ENCODE measurements at places on chromosomes 11 and 22.

DNA sequence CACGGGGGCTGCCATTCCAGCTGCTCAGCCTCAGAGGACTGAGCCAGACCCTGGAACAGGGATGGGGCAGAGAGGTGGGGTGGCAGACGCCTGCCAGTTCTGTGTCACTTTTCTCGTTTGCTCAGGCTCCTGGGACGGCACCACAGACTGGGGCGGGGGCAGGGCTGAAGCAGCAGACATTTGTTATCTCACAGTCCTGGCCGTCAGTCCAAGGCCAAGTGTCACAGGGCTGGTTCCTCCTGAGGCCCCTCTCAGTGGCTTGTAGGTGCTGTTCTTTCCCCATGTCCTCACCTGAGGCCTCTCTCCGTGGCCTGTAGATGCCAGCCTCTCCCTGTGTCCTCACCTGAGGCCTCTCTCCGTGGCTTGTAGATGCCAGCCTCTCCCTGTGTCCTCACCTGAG, 24.7 kb downstream of the TPCN2 start:
- DNase-seq = no peak

GRCh38 chr11:46471943-46472661, 80.5 kb upstream of the CHRM4 start:
- no peak for DNase-seq

- DNase-seq = no peak
These were observed 1.6 kb downstream of the PDXP start for GRCh38 chr22:37659897-37660708.

DNA sequence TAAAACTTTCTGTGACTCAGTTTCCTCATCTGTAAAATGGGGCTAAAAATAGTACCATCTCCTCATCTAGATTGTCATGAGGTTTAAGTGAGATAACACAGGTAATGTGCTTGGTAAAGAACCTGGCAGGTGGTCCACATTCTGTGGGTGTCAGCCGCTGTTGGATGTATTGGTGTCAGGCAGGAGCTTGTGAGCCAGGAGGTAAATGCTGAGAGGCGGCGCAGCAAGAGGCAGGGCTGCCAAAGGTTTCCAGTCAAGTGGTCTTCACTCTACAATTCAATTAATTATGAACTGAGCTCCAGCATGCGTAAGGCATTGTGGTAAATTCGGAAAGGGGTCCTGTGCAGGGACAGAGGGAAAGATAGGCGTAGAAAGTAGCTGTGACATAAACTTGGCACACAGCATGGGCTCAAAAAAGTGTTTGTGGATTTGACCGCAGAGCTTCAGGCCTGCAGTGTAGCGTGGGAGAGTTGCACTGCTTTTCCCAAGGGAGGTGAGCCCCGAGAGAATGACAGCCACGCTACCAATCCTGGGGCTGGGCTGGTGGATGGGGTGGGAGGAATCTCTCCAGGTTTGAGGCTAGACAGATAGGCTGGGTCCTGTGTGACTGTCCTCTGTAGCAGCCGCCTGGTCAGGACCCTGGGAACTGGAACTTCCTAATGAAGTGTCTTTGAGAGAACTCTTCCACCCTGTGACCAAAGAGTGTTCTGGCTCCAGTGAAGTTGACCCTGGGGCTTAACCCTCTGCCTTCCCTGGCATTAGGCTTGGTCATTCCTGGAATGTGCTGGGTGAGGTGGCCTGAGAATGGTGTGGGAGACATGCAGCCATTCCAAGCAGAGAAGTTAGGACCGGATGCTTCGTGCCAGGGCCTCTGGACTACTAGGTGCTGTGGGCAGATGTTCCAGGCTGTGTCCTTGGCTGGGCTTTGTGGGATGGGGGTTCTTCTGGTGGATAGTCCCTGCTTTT, 122.4 kb downstream of the FEZ1 start:
- no peak for DNase-seq

DNA sequence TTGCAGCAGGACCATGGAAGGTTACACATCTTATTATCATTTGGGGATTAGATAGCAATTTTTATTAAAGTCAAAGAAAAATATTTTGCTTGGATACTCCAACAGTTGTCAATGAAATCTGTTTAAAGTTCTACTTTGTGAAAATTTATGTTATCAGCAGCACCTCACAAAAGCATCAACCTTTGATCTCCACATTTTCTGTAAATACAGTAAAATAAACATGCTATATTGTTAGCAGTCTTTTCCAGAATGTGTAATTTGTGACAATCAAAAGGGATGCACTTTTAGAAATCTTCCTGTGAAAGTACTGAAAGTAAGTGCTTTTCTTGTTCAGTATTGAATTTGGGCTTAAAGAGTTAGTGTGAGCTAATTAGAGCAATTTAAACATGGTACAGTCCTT, 4.1 kb downstream of the SLC22A25 start:
- DNase-seq = no peak

- no peak for DNase-seq
These were observed 325.3 kb upstream of the LRRC4C start for GRCh38 chr11:41784513-41785335.

- peak; percentile 55 for DNase-seq
These were observed 77.4 kb downstream of the GGTLC2 start for GRCh38 chr22:22721681-22722354.

GRCh38 chr22:17633217-17633997, 4.9 kb upstream of the ATP6V1E1 start:
- DNase-seq = peak; percentile 68

DNA sequence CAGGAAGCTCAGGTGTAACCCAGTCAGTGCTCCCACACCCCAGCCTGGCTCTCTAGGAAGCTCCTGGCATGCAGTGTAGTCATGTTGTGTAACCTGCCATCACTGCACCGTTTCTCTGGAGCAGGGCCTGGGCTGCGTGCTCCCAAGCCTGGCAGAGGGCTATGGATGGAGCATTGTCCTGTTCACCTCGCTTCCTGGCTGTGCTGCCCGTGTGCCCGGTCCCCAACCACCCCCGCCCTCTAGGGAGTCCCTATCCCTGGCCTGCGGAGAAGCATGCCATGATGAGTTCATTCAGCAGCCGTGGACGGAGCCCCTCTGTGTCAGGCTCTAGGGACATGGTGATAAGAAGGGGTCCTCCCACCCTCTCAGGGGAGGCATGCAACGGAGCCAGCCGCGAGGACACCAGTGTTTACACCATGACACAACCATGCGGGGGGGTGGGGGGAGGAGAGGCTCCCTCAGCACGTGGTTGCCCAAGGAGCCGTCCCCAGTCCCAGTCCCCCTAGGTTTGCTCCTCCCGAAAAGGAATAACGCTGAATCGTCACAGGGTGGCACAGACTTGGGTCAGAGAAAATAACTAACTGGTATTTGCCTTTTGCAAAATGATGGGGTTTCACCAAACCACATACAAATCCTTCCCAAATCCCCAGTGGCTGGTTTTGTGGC, 73.1 kb downstream of the FBLN1 start:
- DNase-seq = no peak

GRCh38 chr11:72030472-72031045, 31.9 kb downstream of the IL18BP start:
- no peak for DNase-seq

DNA sequence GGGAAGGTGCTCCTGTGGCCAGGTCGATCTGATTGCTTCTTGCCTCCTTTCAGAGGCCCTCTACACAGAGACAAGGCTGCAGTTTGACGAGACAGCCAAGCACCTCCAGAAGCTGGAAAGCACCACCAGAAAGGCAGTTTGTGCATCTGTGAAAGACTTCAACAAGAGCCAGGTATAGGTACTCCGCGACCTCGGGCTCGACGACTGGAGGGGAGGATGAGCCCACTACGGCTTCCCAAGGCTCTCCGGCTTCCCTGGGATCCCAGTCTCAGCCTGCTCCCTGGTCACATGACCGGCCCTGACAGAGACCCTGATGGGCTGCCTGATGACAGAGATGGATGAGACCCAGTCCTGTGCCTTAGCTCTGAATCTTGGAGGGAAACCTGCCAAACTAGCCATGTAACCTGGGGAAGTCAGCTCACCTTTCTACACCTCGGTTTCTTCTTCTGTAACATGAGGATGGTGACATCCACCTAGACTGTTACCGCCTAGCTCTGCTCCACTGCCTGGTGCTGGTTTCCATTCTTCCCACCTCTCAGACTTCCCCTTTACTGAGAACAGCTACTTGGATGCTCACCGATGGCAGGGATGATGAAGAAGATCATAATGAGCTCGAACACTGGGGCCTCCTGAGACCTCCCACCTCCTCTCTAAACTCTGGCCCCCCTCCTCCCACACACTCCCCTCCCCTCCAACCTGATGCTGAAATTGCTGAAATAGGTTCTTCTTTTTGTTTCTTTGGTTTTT, 8.9 kb downstream of the RIBC2 start:
- no peak for DNase-seq

- DNase-seq = no peak
These were observed 60.5 kb upstream of the MMP13 start for GRCh38 chr11:103016031-103016430.

GRCh38 chr11:45113807-45114206, 32.6 kb upstream of the PRDM11 start:
- DNase-seq = no peak

- DNase-seq = no peak
These were observed 2.9 kb downstream of the SLC16A8 start for GRCh38 chr22:38080850-38081635.

DNA sequence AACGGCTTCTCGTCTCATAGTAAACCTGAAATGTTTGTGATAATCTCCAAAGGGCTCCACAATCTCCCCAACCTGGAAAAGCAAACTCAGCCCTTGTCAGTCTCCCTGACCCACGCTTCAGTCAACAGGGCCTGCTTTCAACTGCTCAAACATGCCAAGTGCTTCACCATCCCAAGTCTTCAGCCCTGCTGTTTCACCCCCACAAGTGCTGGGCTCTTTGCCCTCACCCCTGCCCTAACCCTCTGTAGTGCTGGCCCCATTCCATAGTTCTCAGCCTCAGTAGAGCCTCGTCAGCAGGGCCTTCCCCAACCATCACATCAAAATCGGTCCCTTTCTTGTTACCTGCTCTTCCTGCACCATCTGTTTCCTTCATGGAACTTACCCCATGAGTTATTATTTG, 43.4 kb upstream of the NFRKB start:
- no peak for DNase-seq

- no peak for DNase-seq
These were observed 170.0 kb downstream of the LRRC4C start for GRCh38 chr11:41289408-41289807.

DNA sequence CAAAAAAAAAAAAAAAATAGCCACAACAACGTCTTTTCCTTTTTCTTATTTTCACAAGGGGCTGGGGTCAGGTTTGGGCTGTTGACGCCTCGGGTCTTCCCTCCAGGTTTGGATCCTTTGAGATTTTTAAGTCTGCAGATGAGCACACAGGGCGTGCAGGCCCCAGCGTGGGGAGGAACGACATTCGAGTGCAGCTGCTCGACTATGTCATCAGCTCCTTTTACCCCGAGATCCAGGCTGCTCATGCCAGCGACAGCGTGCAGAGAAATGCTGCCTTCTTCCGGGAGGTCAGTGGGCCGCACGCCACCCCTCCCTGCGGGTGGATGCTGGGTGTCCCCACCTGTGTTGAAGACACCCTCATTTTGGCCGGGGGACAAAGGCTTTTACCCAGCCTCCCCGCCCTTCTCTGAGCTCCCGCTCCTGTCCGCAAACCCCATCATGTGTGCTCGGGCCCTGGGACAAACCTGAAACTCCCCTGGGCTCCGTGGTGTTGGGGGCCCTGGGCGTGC, 7.7 kb downstream of the SELENOO start:
- no peak for DNase-seq

DNA sequence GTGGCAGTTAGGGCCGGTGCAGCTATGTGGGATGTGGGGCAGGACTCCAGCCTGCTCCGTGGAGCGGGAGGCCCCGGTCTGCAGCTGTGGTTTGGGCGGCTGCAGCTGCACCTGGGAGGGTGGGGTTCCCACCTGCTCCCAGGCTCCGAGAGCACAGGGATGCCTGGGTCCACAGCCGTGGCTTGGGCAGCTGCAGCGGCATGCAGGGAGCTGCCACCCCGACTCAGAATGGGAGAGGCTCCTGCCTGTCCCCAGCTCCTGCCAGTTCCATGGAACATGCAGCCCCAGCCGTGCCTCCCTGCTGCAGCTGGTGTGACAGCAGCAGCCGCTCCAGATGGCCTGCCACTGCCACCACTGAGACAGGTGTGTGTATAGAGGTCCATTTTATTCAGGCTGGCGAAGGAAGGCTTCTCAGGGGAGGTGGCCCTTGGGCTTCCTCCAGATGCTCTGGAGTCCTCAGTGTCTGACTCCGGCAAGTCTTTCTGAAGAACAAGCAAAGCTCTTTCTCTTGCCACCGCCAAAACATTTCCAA, 21.8 kb upstream of the UPK3A start:
- DNase-seq = no peak

DNA sequence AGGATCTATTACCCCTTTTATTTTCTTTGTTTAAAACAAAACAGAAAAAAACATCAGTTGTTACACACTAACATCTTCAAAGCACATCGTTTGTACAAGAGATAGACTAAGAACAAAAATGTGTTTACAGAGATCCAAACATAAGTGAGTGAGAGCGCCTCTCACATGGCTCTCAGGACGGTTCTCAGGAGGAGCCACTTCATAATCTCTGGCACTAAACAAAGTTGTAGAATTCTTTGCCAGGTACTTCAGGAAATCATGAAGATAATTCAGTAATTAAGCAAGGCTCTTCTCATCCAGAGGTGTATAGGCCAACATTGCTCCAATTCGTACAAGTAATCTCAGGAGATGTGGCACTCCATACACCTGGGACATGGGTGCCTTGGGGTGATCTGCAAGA, 29.8 kb downstream of the PDE3B start:
- DNase-seq = no peak

- DNase-seq = no peak
These were observed 343.2 kb downstream of the NTM start for GRCh38 chr11:131713529-131714134.

GRCh38 chr11:44728491-44728910, 1.7 kb downstream of the TSPAN18 start:
- no peak for DNase-seq

GRCh38 chr11:1930462-1930830, 10.9 kb downstream of the TNNT3 start:
- no peak for DNase-seq

- no peak for DNase-seq
These were observed 14.1 kb upstream of the TMEM121B start for GRCh38 chr22:17135153-17135760.

DNA sequence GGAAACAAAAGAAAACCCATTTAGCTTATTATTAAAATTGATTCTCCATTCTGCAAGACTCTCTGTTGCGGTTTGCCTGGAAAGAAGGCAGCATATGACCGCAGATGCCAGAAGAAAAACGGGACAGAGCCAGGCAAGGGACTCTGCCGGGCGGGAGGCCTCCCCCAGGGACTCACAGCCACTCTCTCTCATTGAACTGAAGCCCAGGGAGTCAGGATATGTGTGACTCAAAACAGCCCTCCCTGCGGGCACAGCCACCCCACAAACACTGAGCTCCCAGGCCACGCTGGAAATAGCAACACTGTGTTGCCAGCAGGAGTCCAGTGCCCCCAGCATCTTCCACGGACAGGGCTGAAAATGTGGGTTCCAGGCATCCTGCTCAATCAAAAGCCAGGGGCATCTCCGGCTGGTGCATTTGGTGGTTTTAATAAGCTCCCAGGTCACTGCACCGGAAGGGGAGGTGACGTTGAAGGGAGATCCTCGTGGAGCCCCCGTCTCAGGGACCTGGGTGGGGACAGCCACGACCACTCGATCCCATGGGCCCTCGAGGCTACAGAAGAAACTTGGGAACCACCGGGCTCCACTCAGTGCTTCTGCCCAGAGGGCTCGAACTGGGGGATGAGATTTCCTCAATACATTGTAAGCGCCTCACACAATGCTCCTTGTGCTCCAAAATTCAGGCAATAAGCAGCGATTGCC, 624.5 kb downstream of the TBC1D22A start:
- no peak for DNase-seq
